Liver (tissue), 10 donors: ENCODE measurements at places on chromosomes 2 and 18.

GRCh38 chr2:221571551-221572218, 419 bp downstream of the EPHA4 start:
- peak overlapping the region; percentile 67 for H3K27ac ChIP-seq
- H3K4me1 ChIP-seq = peaks cover 32% of the 10 kb centered on the region
- DNase-seq = peak; percentile 37
- peaks cover 5% of the 10 kb centered on the region for H3K27me3 ChIP-seq
- no peaks in the 10 kb centered on the region for H3K36me3 ChIP-seq

GRCh38 chr2:41723526-41723925, 324.3 kb upstream of the PKDCC start:
- no peak for DNase-seq
- H3K27ac ChIP-seq = no peak overlapping the region
- no peaks in the 10 kb centered on the region for H3K36me3 ChIP-seq
- H3K4me1 ChIP-seq = peaks cover 21% of the 10 kb centered on the region
- no peaks in the 10 kb centered on the region for H3K27me3 ChIP-seq
- no peak overlapping the region for H3K4me3 ChIP-seq

DNA sequence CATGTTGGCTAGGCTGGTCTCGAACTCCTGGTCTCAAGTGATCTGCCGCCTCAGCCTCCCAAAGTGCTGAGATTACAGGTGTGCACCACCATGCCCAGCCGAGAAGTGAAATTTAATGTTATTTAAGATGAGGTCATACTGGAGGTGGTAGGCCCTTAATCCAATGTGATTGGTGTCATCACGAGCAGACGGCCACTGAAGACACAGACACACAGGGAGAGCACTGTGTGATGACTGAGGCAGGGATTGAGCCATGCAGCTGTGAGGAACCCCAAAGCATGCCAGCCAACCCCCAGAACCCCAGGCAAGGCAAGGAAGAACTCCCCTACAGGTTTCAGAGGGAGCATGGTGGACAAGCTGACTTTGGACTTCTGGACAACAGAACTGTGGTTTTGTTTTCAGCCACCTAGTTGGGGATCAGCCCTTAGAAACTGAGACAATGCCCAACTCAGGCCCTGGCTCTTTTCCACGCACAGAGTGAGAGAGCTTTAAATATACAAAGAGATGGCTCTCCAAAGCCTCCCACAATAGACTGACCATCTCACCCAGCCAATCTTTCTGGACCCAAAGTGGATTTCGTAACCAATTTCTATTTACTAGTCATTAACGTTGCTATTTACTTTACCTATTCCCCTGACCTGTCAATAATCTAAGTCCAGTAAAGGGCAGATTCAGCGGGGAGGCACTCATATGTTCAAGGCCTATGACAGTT, 34.2 kb downstream of the TBC1D8 start:
- peaks cover 41% of the 10 kb centered on the region for H3K4me1 ChIP-seq
- peak overlapping the region; percentile 83 for H3K27ac ChIP-seq
- H3K36me3 ChIP-seq = no peaks in the 10 kb centered on the region
- H3K4me3 ChIP-seq = no peak overlapping the region
- no peak for DNase-seq

- no peak overlapping the region for H3K4me3 ChIP-seq
- no peaks in the 10 kb centered on the region for H3K4me1 ChIP-seq
- H3K27ac ChIP-seq = no peak overlapping the region
- H3K36me3 ChIP-seq = no peaks in the 10 kb centered on the region
- no peak for DNase-seq
- H3K27me3 ChIP-seq = no peaks in the 10 kb centered on the region
These were observed 112.0 kb upstream of the PKDCC start for GRCh38 chr2:41935825-41936224.

DNA sequence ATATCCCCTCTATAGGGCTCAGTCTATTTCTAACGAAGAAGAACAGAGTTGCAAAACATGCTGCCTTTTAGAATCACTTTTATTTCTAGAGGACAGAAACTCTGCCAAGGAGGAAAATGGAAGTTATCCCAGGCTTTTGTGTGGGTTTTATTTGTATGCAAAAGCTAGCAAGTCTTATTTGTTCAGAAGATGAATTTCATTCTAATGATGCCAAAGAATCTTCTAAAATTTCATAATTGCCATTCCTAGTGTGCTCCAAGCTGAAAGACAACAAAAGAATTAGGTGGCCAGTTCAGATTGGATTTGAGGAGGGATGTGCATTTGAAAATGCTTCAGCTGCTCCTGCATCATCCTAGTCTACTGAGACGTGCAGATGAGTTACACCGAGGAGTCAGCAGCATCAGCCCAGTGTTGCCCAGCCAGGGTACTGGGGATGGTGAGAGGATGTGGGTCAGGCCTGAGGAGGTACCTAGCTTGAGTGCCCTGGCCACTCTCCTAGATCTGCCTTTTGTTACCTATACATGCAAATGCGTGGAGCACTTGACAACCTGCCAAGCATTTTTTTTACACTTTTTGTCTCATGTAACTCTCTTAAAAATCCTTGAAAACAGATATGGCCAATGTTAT, 80.1 kb downstream of the KCNS3 start:
- DNase-seq = no peak
- H3K4me3 ChIP-seq = no peak overlapping the region
- H3K27me3 ChIP-seq = peaks cover 3% of the 10 kb centered on the region
- H3K4me1 ChIP-seq = no peaks in the 10 kb centered on the region
